Esophagus muscularis mucosa (tissue), 4 donors: ENCODE measurements at places on chromosomes 13 and 19. TPM values are rescaled to one million over a fixed set of nuclear protein-coding genes. Genes with fewer than 3 reads are reported as not detected.
A peak's percentile ranks its signal among the peaks of the same experiment; 100 is the strongest.

NOSIP gene
- 51.0 TPM for total RNA-seq

SIGLEC8 gene
- not detected for total RNA-seq

MCF2L gene
- total RNA-seq: 34.6 TPM

CNN2 gene
- total RNA-seq: 98.1 TPM

ZNF865 gene
- 7.5 TPM for total RNA-seq

GPR183 gene
- total RNA-seq: 32.1 TPM

DMRTC2 gene
- total RNA-seq: not detected

LRRC63 gene
- not detected for total RNA-seq

SLC25A42 gene
- 11.2 TPM for total RNA-seq

C1QTNF9B gene
- total RNA-seq: 0.86 TPM

ADGRE1 gene
- 0.17 TPM for total RNA-seq

MBD3 gene
- 152 TPM for total RNA-seq

FCAR gene
- total RNA-seq: 1.4 TPM

MTUS2 gene
- 12.9 TPM for total RNA-seq

C13orf46 gene
- 2.1 TPM for total RNA-seq

GRCh38 chr13:27349458-27349857 is 75.0 kb upstream of the GTF3A start:
- DNase-seq: no peak

DNA sequence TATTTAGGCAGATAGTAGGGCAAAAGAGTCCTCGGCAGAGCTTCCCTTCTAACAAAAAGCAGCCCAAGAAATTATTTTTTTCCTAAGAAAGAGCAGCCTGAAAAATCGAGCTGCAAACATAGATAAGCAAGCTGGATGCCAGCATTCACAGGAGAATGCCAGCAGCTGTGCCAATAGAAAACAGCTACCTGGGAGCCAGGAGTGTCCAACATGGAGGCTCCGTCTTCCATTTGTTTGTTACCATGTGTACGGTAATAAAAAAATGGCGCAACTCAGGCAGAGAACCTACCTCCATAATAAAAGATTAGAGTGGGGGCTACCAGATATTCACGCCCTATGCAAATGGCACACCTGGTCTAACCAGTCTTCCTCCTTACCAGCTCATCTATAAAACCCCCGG is 77.6 kb upstream of the IPO5 start:
- peak; percentile 83 for DNase-seq

DNA sequence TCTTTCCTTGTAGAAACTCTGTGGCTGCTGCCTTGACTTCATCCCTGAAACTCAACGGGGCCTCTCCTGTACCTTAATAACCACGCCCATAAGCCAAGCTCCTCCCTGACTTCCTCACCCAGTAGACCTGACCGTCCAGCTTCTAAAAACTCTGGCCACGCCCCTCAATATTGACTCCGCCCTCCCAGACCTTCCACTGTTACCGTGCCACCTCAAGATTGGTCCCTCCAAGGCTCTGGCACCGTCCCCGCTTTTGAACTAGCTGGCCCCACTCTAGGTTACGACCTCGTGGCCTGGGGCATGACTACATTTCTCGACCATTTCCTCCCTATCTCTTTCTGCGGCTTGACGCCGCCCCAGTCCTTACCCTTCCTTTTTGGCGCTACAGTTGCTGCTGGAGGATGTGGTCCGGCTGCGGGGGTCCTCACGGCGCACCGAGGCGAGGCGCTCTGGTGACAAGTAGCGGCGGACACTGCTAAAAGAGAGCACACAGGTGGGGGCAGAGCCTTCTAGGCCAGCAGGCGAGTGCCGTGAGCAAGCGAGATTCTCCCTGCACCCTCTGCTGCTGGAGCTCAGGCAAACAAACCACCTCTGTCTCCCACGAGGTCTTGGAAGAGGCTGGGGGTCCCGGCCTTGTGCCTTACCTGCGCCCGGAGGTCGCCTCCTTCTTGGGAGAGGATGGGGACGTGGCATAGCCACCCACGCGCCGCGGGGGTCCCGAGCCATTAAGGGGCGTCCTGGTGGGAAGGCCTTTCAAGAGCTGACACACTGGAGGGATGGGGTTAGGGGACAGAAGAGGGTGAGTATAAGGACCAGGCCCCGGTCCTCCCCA is 2.3 kb upstream of the EML2 start:
- peak; percentile 95 for DNase-seq

DNA sequence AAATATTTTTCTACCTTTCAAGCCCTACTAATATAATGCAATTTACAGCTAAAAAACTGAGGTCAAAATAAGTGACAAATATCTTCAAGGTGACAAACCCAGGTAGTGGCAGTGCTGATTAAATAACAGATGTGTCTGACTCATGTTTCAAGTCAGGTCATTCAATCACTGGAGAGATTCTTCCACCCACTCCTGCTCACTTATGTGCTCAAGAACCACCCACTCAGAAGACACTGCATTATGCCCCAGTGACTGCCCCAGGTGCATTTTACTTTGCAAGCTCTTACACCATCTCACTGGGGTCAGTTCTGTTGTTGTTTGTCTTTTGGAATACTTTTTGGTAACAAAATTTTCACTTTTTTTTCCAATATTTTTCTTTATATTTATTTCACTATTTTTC is 2.2 kb downstream of the ZNF100 start:
- no peak for DNase-seq

- DNase-seq: no peak
These were observed 18.9 kb upstream of the ZSCAN5A start for GRCh38 chr19:56333506-56333905.

DNA sequence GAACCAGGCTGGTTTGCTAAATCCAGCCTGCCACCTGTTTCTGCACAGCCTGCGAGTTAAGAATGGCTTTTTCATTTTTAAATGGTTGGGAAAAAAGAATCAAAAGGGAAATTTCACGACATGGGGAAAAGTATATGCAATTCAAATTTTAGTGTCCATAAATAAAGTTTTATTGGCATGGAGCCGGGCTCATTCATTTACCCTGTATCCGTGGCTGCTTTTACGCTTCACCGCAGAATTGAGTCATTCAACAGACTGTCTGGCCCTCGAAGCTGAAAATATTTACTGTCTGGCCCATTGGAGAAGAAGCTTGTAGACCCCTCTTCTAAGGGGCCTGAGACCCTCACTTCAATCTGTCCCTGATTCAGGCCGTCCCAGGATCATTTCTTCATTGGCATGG is 26.1 kb downstream of the IER2 start:
- DNase-seq: no peak

DNA sequence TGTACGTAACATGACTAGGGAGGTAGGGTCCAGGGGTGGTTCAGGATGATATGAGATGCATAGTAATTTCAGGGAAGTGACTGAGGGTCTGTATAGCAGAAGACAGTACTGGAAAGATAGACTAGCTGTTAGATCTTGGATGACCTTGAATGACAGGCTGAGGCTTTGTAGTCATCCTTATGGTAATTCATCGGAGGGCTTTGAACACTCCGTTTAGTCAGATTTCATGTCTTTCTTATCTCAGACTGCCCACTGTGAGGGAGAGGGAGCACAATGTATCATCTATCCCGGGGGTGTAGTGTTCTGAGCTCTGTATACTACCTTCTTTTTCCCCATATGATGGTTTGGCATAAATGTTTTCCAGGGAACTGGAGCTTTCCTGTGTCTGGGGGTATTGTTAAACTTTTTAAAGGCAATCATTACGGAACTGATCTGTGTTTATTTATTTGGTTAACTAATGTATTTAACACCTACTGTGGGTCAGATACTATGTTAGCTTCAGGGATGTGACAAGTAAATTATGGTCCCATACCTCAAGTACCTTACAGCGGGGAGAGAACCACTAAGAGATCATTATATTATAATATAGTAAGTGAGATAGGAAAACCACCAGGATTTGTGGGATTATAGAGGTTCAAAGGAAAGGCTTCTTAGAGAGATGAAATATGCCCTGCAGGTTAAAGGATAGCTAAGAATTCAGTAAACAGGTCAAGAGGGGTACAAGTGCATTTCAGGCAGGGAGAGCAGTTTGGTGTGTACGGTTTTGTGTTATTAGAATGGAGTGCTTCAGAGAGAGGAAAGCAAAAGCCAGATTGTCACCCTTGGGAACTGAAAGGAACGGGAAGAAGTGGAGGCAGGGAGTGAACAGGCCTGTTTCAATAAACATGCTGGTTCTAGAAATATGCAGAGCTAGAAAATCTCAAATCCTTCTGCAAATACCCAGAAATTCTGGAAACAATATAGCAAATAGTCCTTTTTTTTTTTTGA is 164.8 kb upstream of the KL start:
- DNase-seq: peak; percentile 60

- DNase-seq: no peak
These were observed 47.0 kb downstream of the CBY2 start for GRCh38 chr13:45748941-45749759.

GRCh38 chr19:1266916-1267476 is 2.1 kb upstream of the CIRBP start:
- no peak for DNase-seq

DNA sequence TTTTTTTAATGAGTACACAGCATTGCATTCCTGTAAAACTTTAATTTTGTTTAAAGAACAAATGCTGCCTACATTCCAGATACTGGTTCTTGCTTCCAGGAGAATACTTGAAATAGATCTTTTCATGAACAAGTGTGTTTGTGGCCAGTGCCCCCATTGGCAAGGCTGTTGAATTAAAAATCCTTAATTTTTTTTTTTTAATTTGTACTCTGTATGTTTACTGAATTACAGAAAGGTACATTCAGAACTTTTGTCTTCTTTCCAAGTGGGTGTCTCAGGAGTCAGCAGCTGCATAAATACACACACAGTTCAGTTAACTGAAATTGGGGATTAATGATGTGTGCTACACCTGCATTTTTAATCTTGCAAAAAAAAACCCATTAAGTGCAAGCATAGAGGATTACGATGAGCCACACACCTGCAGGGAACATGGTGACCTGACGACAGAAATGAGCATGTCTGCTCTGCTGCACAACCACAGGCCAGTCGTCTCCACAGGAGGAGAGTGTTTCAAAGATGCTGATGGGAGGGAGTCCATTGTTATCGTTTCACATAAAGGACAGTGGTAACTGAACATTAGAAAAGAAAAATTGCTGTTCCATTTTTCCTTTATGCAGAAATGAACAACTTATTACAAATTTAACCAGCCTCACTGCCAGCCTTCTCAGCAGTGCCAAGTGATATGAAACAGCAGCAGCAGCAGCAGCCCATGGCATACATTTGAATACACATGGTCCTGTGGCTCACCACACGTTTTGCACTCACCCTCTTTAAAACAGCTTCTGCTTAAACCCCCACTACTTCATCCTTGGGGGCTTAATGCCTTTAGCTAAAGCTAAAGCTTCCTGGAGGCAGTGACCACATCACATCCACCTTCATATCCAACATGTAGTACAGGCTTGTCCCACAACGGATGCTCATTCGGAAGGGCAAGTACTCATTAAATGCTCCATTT is 72.3 kb upstream of the RFC3 start:
- no peak for DNase-seq

- no peak for DNase-seq
These were observed 165.6 kb upstream of the NBEA start for GRCh38 chr13:34776390-34776981.

- DNase-seq: no peak
These were observed 29.1 kb downstream of the EPS15L1 start for GRCh38 chr19:16442386-16443276.

DNA sequence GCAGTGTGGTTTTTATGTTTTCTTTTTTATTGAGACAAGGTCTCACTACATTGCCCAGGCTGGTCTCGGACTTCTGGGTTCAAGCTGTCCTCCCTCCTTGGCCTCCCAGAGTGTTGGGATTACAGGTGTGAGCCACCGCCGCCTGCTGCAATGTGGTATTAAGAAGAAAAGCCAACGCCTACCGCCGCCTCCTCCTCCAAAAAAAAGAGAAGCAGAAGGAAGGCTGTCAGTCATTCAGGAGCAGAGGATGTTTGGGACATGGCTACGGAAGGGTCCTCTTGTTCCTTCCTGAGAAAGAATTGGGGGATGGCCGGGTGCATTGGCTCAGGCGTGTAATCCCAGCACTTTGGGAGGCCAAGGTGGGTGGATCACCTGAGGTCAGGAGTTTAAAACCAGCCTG is 1.2 kb downstream of the PPP1R37 start:
- no peak for DNase-seq

DNA sequence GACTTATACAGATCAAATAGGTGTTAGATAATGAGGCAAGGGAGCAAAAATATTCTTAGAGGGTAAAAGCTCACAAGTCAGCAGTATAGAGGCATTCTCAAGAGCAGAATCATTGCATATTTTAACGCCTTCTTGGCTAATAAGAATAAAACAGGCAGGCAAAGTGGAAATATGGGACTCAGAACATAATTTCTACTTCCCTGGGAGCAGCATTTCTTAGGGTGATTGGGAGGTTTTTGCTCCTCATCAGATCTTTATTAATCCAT is 39.6 kb downstream of the LHFPL6 start:
- no peak for DNase-seq

GRCh38 chr13:63481334-63481733 is 2065.7 kb upstream of the PCDH20 start:
- no peak for DNase-seq

GRCh38 chr13:30618186-30618929 is 638 bp downstream of the USPL1 start:
- no peak for DNase-seq

- peak; percentile 98 for DNase-seq
These were observed 264.3 kb downstream of the FOXO1 start for GRCh38 chr13:40401911-40402776.

- no peak for DNase-seq
These were observed 4.9 kb upstream of the TFDP1 start for GRCh38 chr13:113579686-113580085.

DNA sequence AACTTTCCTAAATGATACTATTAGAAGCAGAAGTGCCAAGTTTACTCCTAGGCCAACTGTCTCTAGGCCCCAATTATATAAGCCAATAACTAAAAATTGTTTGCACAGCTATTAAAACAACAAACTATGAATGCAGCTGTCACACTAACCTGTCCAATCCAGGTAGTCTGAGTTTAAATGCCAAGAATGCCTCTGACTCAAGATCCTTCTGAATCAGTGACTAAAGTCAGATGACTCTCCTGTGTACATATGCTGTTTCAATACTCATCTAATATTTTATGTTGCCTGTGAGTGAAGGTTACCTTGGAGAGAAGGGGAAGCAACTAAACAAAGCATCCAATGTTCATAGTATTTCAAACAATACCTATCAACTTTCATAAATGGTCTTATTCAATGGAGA is 257.0 kb downstream of the ENOX1 start:
- DNase-seq: no peak

- DNase-seq: no peak
These were observed 9.7 kb downstream of the INAFM1 start for GRCh38 chr19:47284324-47284899.
